ENCODE measurements at places on chromosomes 16 and 17.

- no peak for DNase-seq
These were observed 90.7 kb downstream of the PITPNC1 start for GRCh38 chr17:67467500-67468455.

DNA sequence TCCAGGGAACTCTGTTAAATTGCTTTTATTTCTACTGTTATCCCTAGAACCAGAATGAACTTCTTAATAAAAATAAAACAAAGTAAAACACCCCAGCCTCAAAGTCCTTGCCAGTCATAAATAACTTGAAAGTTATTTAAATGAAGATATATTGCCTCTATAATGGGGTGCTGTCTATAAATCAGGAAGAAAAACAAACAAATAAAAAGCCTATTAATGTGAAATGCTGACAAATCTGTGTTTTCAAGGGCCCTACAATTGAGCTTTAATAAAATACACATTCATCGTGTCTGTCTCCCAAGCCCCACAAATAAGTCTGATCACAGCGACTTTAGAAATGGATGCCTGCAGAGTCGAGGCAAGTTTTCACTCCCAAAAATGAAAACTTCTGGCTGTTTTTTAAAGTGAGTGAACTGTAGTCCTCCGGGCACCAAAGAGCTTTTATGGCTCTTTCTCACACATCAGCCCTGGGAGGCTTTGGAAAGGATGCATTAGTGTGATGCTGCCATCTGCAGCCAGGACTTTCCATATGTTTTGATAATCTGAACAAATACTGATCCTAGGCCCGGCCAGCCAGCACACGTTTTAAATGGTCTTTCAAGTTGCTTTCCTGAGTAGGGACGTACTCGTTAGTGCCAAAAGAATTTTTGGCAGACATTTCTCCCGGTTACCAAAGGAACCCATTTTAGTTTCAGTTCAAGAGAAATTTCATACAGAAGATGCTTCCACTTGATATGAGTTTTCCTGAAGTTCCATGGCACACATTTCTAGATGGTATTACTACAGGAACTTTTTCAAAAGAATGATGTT lies 16.3 kb downstream of the NACA2 start:
- peak; percentile 41 for DNase-seq

- no peak for DNase-seq
These were observed 3.3 kb upstream of the N4BP1 start for GRCh38 chr16:48613061-48613957.

DNA sequence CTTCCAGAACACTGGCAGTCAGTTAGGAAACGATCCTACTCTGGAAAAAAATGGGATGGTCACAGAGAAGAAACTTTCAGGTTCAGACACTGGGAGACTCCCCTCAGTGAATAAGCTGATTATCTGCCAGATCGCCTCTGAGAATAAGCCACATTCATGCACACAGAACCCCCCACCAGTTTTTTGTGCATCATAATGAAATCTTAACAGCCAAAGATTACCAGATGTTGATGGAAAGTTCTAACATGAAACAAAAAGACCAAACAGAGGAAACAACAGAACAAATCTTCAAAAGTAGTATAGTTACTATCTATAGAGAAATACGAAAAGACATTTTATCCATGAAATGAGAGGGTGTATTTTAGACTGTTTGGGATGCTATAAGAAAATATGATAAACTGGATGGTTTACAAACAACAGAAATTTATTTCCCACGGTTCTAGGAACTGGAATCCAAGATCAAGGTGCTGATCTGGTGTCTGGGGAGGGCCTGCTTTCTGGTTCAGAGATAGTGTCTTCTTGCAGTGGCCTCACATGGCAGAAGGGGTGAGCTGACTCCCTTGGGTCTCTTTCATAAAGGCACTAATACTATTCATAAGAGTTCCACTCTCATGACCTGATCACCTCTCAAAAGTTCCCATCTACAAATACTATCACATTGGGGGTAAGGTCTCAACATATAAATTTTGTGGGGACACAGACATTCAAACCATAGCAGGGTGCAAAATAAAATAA lies 8.0 kb upstream of the AMZ2 start:
- DNase-seq: no peak

DNA sequence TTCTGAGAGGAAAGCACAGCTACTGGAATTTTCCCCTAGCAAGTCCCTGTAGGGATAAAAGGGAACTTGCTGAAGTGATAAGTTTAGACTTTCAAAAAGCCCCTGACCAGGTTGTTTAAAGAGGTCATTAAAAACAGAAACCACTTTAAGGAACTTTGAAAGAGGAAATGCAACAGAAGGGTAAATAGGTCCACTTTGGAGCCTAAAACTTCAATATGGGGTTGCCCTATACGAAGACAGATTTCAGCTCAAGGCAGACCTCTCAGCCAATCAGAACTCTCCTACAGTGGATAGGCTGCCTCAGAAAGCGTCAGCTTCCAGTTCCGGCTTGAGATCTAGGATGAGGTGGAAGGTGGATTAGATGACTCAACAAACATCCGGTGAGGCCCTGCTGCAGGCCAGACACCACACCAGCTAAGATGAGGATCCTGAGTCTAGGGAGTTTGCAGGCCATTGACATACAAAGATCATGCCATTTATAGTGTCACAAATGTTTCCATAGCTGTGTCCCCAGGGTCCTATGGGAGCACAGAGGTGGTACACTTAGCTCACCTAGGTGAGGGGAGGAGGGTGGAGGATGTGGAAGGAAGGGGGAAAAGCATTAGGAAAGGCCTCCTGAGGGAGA lies 7.9 kb upstream of the MFSD6L start:
- DNase-seq: no peak

- DNase-seq: no peak
These were observed 41.1 kb upstream of the KLHDC4 start for GRCh38 chr16:87806641-87807546.

DNA sequence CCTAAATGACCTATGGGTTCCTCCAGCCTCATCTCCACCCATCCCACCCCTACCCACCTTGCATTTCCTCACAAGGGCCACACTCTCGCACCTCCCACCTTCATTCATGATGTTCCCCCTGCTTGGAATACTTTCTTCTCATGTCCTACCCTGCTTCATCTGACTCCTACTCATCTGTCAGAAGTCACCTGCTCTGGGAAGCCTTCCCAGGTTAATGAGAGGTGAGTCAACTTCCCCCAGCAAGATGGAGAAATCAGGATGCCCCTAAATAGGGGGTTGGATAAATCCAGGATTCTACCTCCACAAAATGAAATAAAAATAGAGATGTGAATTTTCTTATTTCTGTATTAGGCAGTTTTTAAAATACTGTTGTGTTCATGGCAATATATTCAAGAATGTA lies 51.0 kb upstream of the WSB1 start:
- no peak for DNase-seq

- peak; percentile 88 for DNase-seq
These were observed 8.6 kb upstream of the ABCC3 start for GRCh38 chr17:50626037-50626574.

DNA sequence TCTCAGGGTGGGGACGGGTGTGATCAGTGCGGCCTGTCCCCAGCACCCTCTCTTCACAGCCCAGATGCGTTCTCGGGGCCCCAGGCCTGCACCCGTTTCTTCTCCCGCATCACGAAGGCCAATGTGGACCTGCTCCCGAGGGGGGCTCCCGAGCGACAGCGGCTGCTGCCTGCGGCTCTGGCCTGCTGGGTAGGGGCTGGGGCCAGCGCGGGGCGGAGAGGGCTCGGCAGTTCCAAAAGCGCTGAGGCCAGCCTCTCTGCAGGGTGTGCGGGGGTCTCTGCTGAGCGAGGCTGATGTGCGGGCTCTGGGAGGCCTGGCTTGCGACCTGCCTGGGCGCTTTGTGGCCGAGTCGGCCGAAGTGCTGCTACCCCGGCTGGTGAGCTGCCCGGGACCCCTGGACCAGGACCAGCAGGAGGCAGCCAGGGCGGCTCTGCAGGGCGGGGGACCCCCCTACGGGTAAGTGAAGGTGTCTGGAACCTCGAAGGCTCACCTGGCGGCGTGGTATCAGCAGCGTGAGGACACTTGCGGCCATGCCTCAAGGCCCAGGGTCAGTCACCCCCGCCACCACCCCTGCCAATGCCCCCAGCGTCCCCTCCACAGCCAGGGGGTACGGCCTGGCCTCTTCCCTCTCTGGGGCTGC lies 4.4 kb downstream of the MSLN start:
- DNase-seq: no peak

GRCh38 chr17:74864866-74865395 lies 5.2 kb upstream of the GRIN2C start:
- peak; percentile 87 for DNase-seq

DNA sequence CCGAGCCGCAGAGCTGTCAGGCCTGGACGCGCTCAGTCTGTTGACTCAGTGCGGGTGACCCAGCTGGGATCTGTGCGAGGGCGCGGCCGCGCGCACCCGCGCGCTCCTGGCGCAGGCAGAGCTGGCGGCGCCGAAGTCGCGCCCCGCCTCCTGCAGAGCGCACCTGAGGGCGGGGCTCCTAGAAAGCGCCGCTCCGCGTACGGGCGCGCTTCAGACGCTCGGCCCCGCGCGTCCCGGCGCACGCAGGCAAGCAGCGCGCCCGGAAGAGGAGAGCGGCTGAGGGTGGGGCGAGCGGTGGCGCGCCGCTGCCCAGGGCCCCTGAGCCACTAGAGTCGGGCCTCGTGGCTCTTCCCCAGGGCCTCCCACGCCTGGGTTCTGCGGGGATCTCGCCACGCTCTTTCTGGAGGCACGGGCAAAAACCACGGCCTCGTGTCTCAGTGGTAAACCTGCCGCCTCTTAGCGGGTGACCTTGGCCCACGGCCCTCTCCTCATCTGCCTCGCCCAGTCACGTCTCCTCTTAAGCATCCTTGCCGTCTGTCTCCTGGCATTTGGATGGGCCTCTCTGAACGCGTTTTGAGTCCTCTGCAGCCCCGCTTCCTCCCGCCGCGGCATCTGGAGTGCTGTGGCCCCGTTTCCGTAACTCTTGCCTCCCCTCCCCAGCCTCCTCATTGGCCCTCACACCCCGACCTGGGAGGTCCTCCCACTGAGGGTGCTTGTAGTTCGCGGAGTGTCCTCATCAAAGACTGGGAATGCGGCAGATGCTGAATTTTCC lies at the start of gene ABCA5:
ABCA5 (minus strand) TSS at position 74 of the 772 bp plus-strand sequence. CDS start 12,718 bp downstream, outside the sequence.
- DNase-seq: peak; percentile 84

GRCh38 chr16:89357055-89357816 lies 133.1 kb downstream of the ANKRD11 start:
- no peak for DNase-seq

GRCh38 chr17:35931794-35932425 lies 1.3 kb upstream of the RDM1 start:
- no peak for DNase-seq

DNA sequence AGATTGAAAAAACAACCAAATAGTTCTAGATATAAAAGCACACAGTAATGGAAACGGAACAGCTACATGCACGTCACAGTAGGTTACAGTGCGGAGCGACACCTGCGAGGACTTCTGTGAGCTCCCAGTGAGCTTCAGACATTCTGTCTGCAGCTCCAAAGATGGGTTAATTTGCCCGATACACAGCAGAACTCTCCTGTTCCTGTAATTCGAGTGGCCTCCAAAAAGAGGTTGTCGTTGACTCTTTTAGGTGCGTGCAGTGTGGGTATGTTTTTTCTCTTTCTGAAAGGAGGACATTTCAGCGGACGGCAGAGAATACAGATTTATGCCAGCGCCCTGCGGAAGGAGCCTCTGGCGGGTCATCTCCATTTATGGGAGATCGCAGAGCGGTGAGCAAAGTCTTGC lies 2.9 kb downstream of the OR1F1 start:
- DNase-seq: no peak

DNA sequence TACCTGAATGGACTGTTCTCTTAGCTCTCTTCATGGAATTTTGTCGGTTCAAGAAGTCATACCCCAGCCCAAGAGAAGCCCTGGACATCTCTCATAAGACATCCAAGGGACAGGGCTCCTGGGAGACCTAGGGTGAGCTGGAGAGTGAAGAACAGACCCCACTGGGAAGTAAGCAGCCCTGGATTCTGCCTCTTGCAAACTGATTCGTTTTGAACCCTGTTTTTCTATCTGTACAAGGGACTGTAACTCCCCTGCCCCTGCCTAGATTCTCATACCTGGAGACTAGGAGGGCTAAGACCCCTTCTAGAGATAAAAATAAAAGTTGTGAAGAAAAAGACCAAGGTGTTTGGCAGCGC lies 449 bp downstream of the CCL3L1 start:
- DNase-seq: no peak

GRCh38 chr17:78268951-78269905 lies 37.8 kb downstream of the TMEM235 start:
- no peak for DNase-seq

DNA sequence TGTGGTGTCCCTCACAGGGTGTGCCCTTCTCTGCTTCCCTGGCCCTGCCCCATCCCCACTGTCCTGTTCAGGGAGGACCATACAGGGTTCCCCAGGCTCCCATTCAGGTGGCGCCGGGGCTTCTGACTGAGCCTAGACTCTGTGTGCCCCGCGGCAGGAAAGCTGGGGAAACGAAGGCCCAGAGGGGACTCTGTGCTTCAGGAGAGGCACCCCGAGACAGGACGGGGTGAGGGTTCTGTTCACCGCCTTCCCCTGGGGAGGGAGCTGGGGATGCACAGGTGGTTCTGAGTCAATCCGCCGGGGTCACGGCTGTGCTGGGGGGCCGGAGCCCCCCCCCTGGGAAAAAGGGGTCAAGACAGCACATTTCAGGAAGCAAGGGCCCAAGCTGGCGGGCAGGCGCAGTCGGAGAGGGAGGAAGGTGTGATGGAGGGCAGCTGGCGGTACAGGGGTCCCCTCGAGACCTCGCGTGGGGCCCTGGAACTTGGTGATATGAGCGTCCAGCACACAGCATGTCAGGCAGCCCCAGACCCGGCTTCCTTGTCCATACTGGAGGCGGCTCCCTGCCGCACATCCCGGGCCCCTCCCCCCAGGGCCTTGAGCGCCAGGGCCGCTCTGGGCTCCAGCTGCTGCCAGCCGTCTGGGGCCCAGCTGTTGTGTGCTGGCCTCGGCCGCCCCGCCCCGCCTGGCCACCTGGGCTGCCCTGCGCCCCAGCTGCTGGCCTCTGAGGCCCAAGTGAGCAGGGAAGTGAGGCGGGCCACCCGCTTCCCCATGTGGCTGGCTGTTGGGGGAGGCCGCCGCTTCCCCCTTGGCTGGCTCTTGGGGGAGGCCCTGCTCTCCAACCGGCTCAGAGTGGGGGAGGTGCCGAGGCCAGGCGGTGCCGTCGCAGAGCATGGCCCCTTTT lies 5.6 kb upstream of the NOTUM start:
- peak; percentile 69 for DNase-seq
